Epithelial cell of umbilical artery (primary cell): ENCODE measurements at places on chromosomes 6 and 20. TPM values are rescaled to one million over a fixed set of nuclear protein-coding genes. Genes with fewer than 3 reads are reported as not detected.

LYRM4 gene
- total RNA-seq: 17.8 and 17.9 TPM in 2 replicates

SNHG17 gene
- 9.4 and 17.2 TPM in 2 replicates for total RNA-seq

CCR6 gene
- total RNA-seq: not detected in 2 replicates

CD40 gene
- 17.3 and 17.5 TPM in 2 replicates for total RNA-seq

IP6K3 gene
- not detected in 2 replicates for total RNA-seq

SLC24A3 gene
- total RNA-seq: not detected in 2 replicates

PI3 gene
- total RNA-seq: not detected in 2 replicates

TRDN gene
- total RNA-seq: not detected in 2 replicates

LIN28B gene
- total RNA-seq: under 0.01 TPM in 1 of 2 replicates, not detected in the other

NKAPL gene
- total RNA-seq: 0.30 and 0.32 TPM in 2 replicates

ACAT2 gene
- total RNA-seq: 95.2 and 112 TPM in 2 replicates

BPIFB1 gene
- not detected in 2 replicates for total RNA-seq

NSFL1C gene
- total RNA-seq: 27.9 and 36.8 TPM in 2 replicates

SLC22A16 gene
- not detected in 2 replicates for total RNA-seq

SLCO4A1 gene
- 3.6 and 5.9 TPM in 2 replicates for total RNA-seq

TSPO2 gene
- not detected in 2 replicates for total RNA-seq

ECT2L gene
- total RNA-seq: 0.32 TPM in 1 of 2 replicates, not detected in the other

FUCA2 gene
- 36.4 and 49.5 TPM in 2 replicates for total RNA-seq

NOX3 gene
- total RNA-seq: not detected in 2 replicates

DNAH8 gene
- total RNA-seq: 0.65 and 0.76 TPM in 2 replicates

ID4 gene
- total RNA-seq: under 0.01 TPM in 1 of 2 replicates, not detected in the other
